ENCODE measurements at places on chromosomes 16 and 17.

DNA sequence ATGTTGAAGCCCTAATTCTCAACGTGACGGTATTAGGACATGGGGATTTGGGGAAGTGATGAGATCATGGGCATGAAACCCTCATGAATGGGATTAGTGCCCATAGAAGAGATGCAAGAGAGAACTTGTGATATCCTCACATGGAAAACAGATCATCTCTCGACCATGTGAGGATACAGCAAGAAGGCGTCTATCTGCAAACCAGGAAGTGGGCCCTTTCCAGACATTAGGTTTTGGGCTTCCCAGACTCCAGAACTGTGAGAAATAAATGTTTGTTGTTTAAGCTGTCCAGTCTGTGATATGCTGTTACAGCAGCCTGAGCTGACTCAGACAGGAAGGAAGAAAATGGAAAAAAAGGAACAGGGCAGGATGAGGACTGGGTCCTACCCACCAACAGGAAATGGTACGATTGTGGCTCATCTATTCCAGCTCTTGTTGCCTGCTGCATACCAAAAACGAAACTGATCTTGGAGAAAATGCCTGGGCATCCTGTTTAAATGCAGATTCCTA, 21.9 kb upstream of the SSTR2 start:
- DNase-seq, result peak; percentile 13

GRCh38 chr17:71548540-71549190, 572.2 kb upstream of the SOX9 start:
- DNase-seq, result no peak

DNA sequence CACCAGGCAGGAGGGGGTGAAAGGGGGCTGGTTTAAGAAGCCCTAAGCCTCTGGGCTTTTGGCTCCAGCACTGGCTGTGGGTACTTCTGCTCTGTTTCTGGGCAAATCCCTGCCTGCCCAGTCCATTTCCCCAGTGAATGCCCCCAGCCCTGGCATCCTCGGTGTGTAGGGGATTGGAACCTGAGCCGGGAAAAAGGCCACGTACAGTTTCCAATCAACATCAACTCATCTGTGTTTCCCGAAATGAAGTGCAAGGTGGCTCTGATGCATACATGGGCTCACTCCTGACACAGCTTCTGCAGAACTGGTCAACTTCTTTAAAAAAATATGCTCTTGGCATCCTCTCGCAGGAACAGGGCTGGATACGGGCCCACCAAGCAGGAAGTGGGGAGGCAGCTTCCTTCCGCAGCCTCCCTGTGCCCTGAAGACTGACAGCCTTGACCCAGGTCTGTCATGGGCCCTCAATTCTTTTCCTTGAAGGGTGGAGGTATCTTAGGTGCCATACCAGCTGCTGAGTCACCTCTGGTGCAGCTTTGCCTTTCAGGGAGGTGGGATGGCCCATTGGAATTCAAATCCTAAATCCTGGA, 73.3 kb downstream of the N4BP1 start:
- no peak for DNase-seq

- no peak for DNase-seq
Measured at GRCh38 chr17:45093444-45094110, 32.5 kb downstream of the NMT1 start.

- DNase-seq, result no peak
Measured at GRCh38 chr17:27755706-27756466, 44.4 kb downstream of the NOS2 start.

DNA sequence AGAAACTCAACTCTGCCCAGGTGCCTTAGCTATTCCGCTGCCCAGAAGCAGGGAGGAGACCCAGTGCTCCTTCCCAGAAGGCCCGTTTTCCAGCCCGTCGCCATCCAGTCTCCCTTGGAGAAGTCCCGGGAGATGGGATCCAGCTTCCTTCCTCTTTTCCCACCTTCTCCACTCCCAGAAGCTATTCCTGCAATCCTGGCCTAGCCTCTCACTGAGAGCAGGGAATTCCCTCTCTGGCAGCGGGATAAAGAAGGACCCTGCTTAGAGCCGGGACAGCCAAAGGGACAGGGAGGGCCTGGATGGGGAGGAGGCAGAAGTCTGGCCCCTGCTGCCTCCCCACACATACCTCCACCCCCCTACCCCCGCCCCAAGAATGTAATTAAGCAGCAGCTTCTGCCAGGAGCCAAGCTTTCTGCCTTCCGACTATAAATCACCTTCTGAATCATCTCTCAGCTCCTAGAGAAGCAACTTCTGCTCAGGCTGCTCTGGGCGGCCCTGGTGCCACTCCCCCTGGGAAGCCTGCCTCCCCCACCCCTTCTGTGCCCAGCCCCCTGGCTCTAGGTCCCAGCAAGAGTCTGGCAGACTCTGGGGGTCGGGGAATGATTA, 6.4 kb downstream of the WNT3 start:
- no peak for DNase-seq

GRCh38 chr16:7492122-7492521, 159.5 kb downstream of the RBFOX1 start:
- DNase-seq, result no peak

- DNase-seq, result peak; percentile 55
Measured at GRCh38 chr16:13919330-13919682, 648 bp upstream of the ERCC4 start.

GRCh38 chr16:2122429-2122828, 13.3 kb downstream of the PKD1 start:
- no peak for DNase-seq

GRCh38 chr16:30137897-30138296, 14.9 kb upstream of the MAPK3 start:
- no peak for DNase-seq

DNA sequence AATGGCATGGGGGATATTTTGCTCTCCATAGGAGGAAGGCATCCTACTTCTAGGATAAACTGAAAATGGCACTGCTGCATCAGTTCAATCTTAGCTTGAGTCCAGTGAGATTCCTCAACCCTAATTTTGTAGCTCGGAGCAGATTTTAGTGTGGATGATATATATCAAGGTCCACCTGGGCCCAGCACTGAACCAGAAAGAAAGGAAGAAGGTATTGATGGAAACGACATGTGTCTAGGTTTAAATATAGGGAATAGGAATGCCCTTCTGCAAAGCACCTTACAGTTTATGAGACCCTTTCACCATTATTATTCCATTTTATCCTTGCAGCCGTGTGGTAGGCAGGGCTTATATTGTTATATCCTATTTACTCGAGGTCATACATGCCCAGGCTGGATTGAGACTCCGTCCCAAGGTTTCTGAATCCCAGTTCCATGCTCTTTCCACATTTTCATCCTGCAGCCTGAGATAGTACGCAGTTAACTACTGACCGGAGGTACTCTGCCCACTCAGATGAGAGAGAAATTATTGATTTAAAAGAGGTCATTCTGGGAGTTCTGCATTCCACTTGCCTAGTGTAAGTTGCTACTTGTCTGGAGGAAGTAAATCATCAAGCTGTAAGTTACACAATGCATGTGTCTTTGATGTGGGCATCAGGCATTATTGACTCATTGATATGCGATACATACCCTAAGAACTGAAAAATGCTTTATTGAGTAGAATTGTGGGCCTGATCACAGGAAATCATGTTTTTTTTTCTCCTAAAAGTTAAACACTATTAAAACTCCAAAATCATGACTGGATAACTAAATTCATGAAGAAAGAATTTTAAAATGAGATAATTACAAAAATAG, 10.1 kb downstream of the KRT39 start:
- no peak for DNase-seq

- DNase-seq, result peak; percentile 87
Measured at GRCh38 chr17:5031365-5032082, 3.7 kb downstream of the SLC52A1 start.

DNA sequence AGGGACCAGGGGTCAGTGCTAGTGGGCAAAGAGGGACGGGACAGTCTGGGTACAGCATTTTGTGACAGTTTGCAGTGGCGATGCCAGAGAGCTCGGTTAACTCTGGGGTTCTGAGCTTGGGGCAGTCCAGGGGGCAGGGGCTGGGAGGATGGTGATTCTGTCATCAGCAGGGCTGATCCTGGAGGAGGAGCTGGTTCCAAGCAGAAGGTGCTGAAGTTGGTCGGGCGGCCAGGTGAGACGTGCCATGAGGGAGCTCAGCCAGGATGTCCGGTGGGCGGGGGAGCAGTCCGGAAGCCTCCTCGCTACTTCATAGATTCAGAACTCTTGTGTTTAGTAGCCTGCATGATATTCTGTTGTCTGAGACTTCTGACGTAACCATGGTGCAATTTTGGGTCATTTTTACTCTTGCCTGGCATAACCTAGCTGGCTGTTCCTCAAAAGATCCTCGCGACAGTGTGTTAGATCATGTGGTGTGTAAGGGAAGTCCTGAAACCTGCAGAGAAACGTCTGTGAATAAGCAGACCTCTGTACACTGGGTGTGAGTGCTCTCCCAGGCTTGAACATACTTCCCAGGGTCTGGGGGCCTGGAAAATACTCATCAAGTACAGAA, 122.0 kb downstream of the CLEC16A start:
- no peak for DNase-seq

- no peak for DNase-seq
Measured at GRCh38 chr17:62822080-62822904, 14.2 kb upstream of the MARCHF10 start.

DNA sequence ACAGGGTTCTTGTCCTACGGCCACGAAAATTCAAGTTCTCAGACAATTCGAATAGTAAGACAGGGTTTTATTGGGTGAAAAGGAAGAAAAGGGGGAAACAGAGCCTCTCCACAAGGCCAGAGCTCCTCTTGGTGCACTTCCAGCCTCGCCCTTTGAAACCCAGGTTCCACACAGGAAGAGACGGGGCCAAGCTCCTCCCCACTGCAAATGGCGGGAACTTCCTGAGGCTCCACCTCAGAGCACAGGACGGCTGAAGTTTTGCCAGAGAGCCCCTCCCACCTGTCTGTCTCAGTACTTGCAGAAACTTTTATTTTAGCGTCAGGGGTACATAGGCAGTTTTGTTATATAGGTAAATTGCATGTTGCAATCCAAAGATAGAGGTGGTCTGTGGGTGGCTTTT, 165.7 kb upstream of the CDH8 start:
- DNase-seq, result no peak

- DNase-seq, result no peak
Measured at GRCh38 chr17:1003633-1003971, 6.7 kb downstream of the TIMM22 start.

GRCh38 chr17:82287868-82288801, 14.6 kb upstream of the CSNK1D start:
- no peak for DNase-seq

DNA sequence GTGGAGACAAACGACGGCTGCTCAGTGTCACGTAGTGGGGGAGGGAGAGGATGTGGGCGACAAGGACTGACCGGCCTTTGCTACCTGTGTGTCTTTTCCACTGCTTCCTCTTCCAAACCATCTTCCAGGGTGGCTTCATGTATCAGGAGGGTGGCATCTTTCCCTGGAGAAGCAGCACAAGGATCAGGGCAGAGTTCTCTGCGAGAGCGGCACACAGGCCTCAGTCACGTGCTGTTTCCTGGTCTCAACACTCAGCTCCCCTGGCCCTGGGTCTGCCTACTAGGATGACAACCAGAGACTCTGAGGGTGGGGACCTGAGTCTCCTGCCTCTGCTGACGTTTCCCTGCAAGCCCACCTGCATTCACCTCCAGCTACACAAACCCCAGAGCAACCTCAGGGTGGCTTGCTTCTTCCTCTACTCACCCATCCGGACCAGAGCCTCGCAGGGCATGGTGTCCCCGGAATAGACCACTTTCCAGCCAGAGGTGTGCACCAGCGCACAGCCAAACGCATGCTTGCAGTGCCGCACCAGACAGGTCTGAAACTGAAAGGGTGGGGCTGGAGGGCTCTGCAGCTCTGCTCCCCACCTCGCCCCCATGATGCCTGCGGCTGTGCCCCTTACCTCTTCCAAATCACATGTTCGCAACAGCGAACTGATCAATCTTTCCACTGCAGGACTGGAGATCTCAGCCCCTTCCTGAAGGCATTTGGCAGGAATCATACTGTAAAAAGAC, 23.3 kb downstream of the ELAC2 start:
- no peak for DNase-seq

DNA sequence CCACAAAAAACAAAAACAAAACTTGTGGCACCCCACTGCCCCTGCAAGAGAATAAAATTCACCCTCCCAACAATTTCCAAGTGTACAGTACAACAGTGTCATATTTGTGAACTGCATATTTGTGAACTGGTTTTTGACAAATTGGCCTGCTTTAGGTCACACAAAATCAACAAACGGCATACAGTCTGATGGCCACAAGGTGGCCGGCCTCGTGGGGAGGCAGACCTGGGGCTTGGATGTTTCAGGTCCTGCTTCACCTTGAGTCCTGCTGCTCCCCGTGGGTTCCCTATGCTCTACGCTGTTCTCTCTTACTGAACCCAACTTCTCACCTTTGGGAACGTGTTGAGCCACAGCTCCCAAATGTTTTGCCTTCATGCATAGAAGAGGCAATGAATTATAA, 102.2 kb downstream of the CDK5R1 start:
- DNase-seq, result no peak

DNA sequence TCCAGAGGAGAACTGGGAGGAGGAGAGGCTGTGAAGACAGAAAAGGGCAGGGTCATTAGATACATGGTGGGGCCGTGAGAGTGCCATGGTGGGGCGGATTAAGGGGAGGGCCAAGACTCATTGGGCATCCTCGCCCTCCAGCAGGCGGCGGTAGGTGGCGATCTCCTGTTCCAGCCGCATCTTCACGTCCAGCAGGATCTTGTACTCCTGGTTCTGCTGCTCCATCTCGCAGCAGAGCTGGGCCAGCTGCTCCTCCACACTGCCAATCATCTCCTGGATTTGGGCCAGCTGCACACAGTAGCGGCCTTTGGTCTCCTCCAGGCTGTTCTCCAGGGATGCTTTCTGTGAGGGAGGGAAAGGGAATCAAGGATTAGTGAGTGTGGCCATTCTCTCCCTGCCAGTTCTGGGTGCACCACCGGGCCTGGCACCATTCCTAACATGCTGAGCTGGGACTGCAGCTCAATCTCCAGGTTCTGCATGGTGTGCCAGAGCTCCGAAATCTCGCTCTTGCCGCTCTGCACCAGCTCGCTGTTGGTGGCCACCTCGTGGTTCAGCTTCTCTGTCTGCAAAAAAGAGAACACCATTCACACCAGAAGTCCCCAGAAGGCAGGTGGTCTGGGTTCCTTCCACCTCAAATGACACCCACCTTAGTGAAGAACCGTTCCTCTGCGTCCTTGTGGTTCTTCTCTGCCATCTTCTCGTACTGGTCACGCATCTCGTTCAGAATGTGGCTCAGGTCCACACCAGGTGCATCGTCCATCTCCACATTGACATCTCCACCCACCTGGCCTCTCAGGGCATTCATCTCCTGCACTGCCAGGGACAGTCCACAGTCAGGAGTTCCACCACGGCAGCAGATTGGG, 129.0 kb downstream of the CCDC144A start:
- no peak for DNase-seq

DNA sequence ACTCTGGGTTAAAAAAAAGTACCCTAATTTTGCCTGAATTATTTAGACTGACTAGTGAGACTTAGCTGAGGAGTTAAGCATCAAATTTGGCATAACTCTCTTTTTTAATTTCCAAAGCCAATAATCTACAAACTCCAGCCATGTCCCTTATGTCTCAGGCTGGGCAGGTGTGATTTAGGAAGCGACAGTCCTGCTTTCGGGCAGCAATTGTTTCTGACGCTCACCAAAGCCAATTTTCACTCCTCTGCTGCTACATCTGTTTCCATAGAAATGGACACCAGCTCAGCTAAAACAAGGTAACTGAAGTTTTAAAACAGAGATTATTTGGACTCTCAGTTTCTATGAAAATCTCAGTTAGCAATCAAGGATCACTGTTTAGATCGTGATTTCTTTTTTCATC, 338.7 kb downstream of the ABCC12 start:
- DNase-seq, result no peak
